ENCODE measurements at places on chromosomes 13 and 19. TPM values are rescaled to one million over a fixed set of nuclear protein-coding genes. Genes with fewer than 3 reads are reported as not detected.

DNA sequence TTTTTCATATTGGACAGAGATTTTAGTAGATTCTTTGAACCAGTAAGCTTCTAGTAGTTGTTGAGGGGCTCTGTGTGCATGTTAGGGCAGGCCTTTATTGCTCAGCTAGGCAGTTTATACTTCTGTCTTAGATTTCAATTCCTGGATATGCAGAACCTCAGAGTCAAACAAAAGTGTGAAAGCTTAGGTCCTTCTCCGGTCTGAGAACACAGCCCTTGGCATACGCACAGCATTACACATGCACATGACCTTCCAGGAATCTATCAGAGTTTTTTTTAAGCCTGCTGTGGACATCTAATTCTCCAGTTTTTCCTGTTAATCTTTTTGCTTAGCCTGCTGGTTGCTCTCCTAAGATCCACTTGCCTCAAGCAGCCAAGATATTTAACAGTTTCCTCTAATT is 77.9 kb upstream of the KL start:
- H3K4me3 ChIP-seq: no peak overlapping the region
- H3K27ac ChIP-seq: no peak overlapping the region
- H3K36me3 ChIP-seq: peaks cover 2% of the 10 kb centered on the region
- DNase-seq: no peak

DNA sequence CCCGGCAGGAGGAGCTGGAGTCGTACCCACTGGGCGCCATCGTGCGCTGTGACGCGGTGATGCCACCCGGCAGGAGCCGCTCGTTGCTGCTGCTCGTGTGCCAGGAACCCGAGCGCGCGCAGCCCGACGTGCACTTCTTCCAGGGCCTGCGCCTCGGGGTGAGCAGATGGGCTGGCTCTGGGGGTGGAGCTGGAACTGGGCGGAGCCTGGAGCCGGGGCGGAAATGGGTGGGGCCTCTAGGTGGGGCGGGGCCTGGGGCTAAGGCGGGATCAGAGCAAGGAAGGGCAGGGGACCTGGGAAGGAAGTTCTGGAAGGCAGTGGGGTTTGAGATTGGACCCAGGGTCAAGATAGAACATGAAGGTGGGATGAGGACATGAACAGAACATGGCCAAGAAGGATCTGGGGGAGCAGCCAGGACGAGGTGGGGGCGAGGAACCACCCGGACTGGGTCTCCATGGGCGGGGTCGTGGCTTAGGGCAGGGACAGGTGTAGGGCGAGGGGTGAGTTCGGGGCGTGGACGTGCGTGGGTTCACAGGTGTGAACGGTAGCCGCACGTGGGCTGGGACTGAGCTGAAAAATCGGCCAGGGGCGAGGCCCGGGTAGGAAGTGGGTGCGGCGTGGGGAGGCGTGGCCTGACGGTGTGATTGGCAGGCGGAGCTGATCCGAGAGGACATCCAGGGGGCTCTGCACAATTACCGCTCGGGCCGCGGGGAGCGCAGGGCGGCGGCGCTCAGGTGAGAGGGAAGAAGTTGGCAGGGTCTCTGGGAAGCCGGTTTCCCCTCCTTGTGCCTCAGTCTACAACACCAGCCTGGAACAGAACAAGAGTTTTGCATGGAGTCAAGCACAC is 4.7 kb downstream of the EPS8L1 start:
- peaks cover 11% of the 10 kb centered on the region for H3K4me1 ChIP-seq
- peak overlapping the region; percentile 83 for H3K4me3 ChIP-seq
- H3K27ac ChIP-seq: peak overlapping the region; percentile 97
- peaks cover 4% of the 10 kb centered on the region for H3K36me3 ChIP-seq

DNA sequence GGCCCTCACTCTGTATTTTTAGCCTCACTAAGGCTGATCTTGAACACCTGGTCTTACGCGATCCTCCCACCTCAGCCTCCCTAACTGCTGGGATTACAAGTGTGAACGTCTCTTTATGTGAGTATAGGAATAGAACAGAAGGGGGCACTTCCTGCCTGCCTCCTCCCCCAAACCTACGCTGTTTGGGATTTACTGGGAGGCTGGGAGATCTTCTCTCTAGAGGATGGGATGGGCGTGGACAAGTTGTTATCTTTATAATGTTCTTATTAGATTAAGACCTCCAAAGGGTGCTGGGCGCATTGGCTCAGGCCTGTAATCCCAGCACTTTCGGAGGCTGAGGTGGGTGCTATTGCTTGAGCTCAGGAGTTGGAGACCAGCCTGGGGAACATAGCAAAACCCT is 2.9 kb upstream of the CSNK1G2 start:
- no peak overlapping the region for H3K4me3 ChIP-seq
- H3K27ac ChIP-seq: no peak overlapping the region
- H3K27me3 ChIP-seq: peaks cover 3% of the 10 kb centered on the region

DNA sequence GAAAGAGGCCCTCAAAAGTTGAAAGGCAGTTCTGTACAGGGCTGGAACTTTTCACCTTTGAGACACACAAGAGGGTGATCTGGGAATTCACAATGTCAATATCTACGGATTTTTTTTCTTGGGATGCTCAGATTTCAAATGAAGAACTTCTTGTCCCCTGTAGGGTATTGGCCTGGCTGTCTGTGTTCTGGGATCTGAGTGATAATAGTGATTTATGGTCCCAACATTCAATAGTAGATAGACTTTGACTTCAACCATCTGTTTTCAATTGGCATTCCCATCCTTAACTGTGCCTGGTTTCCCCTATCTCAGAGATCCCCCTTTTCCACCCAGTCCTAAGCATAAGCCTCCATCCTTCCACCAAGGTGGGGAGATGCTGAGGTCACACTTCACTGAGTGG is 274.1 kb downstream of the COG6 start:
- H3K27ac ChIP-seq: no peak overlapping the region
- no peak for DNase-seq
- peaks cover 9% of the 10 kb centered on the region for H3K4me1 ChIP-seq
- peaks cover 2% of the 10 kb centered on the region for H3K27me3 ChIP-seq
- no peak overlapping the region for H3K4me3 ChIP-seq
- peaks cover 7% of the 10 kb centered on the region for H3K36me3 ChIP-seq

GRCh38 chr13:98333486-98333885 is 156.4 kb upstream of the RNF113B start:
- H3K4me3 ChIP-seq: no peak overlapping the region
- H3K36me3 ChIP-seq: no peaks in the 10 kb centered on the region
- no peak overlapping the region for H3K27ac ChIP-seq
- DNase-seq: no peak
- no peaks in the 10 kb centered on the region for H3K4me1 ChIP-seq

DNA sequence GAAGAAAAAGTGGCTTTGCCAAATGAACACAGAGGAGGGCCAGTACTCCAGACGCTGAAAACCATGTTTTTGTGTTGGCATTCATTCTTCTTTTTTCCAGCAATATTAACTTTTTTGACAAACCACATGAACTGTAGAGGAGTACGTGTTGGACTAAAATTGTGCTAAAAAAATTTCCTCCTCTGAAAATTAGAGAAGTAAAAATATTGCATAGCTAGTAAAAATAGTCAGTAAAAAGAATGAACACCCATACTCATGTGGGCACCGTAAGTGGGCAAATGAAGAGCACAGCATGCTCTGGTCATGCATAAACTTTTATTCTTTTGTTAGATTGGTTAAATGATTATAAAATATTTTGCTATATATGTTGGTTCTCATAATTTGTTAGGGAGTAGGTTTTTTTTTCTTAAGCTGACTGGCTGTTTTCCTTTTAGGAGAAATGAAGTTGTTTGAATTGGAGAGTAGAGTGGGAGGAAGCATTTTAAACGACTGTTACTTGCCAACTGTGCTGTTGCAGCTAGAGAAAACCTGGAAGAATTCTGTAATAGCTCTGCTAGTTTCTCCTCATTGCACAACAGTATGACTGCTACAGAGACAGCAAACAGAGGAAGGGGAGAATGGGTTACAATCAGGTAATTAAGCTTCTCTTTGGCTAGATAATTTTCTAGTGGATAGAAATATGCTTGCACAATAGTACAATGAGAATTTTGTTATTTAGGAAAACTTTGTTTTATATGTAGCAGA is 222.4 kb downstream of the KCTD12 start:
- peaks cover 5% of the 10 kb centered on the region for H3K27me3 ChIP-seq
- no peak overlapping the region for H3K4me3 ChIP-seq
- no peak for DNase-seq
- no peaks in the 10 kb centered on the region for H3K36me3 ChIP-seq

GRCh38 chr13:30240608-30241007 is 66.7 kb downstream of the KATNAL1 start:
- no peak for DNase-seq
- H3K4me1 ChIP-seq: no peaks in the 10 kb centered on the region
- H3K4me3 ChIP-seq: no peak overlapping the region

Gene ELANE
- total RNA-seq: not detected

Gene MUC16
- total RNA-seq: 0.09 TPM

Gene IGFL3
- not detected for total RNA-seq

Gene KISS1R
- total RNA-seq: 3.1 TPM

Gene MYH14
- not detected for total RNA-seq

Gene ZNF829
- 9.0 TPM for total RNA-seq

Gene PRODH2
- not detected for total RNA-seq

Gene BBC3
- total RNA-seq: 29.9 TPM
